Activated naive CD8-positive, alpha-beta T cell treated with anti-CD3 and anti-CD28 coated beads for 36 hours (primary cell): ENCODE measurements at places on chromosomes 3 and 15. TPM values are rescaled to one million over a fixed set of nuclear protein-coding genes. Genes with fewer than 3 reads are reported as not detected.

DNA sequence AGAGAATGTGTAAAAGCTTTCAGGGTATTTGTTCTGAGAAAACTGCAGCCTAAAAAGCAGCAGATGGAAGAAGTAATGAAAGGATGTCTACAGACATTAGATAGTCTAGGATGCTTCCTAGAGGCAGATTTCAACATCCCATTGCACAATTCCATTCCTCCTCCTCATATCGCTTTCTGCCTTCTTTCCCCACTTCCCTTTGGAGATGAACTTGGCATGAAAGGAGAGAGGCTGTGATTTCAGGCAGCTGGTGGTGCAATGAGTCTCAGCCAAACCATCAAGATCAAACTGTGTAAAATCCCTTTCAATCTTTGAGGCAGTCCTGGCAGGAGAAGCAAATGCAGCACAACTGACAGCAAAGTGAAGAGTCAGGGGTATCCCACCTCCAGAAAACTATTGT, 438.7 kb upstream of the KCNMB2 start:
- DNase-seq = no peak

ARPIN gene
- not detected for total RNA-seq

DNA sequence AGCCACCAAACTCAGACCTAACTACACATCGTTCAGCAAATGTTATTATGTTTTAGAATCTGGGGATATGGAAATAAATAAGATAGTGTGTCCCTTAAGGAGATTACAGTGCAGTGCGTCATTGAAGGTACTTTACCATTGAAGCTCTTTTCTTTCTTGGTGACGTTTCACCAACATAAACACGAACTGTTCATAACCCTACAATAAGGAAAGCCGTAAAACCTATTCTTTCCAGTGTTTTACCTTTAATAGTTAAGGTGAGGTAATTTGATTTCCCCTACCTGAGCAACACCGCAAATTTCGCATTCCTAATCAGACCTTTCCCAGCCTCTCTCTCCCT, 826 bp downstream of the CCDC66 start:
- no peak for DNase-seq

GATA2 gene
- total RNA-seq = not detected

- DNase-seq = no peak
These were observed 7.6 kb upstream of the MYO5C start for GRCh38 chr15:52303093-52303772.

DNA sequence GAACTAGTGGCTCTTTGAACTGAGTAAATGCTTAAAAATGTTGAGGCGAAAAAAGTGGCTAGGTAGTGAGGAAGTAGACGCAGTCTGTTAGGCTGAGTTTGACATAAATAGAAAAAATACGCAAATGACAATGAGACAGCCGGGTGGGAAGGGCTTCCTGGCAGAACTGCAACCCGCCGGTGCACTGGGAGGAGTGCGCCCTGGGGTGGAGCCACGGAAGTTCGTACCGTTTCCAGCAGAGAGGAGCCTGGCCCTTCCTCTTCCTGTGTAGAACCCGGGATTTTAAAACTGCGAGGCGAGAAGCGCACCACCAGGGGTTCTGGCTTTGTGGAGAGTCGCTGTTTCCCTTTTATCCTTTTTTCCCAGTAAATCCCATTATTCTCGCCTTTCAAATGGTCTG, 602.6 kb downstream of the PYDC2 start:
- DNase-seq = no peak

GRCh38 chr3:130692455-130692854, 54.2 kb downstream of the PIK3R4 start:
- DNase-seq = no peak

NISCH gene
- total RNA-seq = 55.0 TPM

GRK7 gene
- not detected for total RNA-seq

PLOD2 gene
- total RNA-seq = 1.3 TPM

GRCh38 chr3:149227591-149228268, 6.1 kb upstream of the CP start:
- DNase-seq = no peak

SCAANT1 gene
- not detected for total RNA-seq

- no peak for DNase-seq
These were observed 256.5 kb upstream of the NECTIN3 start for GRCh38 chr3:110815008-110815583.

- DNase-seq = no peak
These were observed 3.6 kb upstream of the KBTBD12 start for GRCh38 chr3:127911421-127911931.

COL8A1 gene
- not detected for total RNA-seq

CLEC3B gene
- not detected for total RNA-seq

DNA sequence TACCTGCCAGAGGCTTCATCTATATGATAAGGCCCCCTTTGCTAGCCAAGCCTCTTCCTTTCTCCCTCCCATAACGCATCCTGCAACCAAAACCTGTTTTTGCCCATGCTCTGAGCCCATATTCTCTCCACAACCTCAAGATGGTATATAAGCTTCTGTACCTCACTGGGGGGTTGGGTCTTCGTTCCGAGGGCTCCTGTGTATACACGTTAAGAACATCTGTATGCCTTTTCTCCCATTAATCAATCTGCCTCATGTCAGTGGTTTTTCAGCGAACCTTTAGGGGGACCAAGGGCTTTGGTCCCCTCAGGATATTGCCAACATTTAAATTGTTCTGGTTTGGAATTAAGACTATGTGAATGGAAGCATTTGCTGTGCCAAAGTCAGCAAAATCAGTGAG, 168.0 kb downstream of the PEX5L start:
- no peak for DNase-seq

- no peak for DNase-seq
These were observed 80.3 kb downstream of the CPN2 start for GRCh38 chr3:194270627-194271459.

C3orf22 gene
- not detected for total RNA-seq

GRCh38 chr3:111648991-111649579, 53.9 kb upstream of the ZBED2 start:
- no peak for DNase-seq

- no peak for DNase-seq
These were observed 14.3 kb downstream of the TOMM70 start for GRCh38 chr3:100386437-100387074.

GOLGA8M gene
- 1.1 TPM for total RNA-seq

MED12L gene
- 1.6 TPM for total RNA-seq

FSD2 gene
- not detected for total RNA-seq

DNA sequence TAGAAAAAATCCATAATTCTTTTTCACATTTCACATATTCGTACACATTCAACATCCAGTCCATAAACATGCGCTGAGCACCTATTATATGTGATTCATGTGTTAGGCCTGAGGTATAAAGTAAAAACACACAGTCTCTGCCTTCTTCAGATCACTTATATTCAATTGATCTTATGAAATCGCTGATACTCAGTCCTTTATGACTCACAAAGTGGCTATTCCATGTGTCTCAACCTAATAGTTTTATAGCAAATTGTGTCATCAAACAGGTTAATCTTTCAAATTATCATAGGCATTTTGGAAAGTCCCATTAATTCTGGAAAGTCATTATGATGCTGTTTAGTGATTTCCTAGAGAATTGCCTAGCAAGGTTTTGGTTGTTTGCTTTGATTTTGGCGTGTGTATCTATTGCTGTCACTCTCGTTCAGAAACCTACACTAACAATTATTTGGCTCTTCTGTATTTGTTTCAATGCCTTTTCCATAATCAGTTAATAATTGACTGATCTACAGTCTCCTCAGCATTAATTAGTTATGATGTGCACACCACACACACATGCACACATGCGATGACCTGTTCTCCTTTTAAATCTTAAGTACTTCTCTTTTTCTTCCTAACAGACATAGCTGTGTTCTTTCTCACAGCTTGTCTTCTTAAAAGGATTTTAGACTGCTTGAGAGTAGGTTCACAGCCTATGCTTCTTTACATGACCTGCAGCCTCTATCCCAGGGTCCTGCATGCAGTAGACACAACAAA, 353.1 kb downstream of the MECOM start:
- no peak for DNase-seq

- DNase-seq = no peak
These were observed 198.6 kb upstream of the NR2E3 start for GRCh38 chr15:71611553-71612396.

DNA sequence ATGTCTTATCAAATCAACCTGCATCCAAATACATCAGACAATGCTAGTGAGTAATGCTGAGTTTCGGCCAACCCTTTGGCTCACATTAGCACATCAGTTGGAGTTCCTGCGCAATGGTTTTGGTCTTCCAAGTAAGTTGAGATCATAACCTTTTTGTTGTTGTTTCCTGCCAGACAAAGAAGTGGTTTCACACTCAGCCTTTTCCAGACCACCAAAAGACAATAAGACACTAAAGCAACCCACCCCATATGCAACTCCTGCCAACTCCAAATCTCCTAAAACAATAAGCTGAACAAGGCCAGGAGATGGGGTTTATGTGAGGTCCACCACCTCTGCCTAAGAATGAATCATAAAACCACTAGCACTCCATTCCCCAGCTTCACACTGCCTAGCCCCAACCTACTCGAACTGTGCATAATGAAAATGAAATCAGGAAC, 177.0 kb downstream of the ERC2 start:
- no peak for DNase-seq

DNA sequence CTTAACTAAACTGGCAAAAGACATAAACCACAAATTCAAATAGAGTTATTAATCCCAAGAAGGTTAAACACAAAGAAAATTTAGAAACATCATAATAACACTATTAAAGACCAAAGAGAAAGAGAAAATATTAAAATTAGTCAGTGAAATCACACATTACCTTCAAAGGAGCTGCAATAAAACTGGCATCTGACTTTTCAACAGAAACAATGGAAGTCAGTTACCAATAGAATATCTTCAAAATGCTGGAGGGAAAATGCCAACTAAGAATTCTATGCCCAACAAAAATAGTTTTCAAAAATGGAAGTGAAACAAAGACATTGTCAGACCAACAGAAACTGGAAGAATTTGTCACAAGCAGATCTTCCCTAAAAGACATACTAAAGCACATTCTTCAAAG, 68.7 kb upstream of the RNF7 start:
- no peak for DNase-seq

RYR3 gene
- total RNA-seq = not detected

HIGD2B gene
- not detected for total RNA-seq

DNA sequence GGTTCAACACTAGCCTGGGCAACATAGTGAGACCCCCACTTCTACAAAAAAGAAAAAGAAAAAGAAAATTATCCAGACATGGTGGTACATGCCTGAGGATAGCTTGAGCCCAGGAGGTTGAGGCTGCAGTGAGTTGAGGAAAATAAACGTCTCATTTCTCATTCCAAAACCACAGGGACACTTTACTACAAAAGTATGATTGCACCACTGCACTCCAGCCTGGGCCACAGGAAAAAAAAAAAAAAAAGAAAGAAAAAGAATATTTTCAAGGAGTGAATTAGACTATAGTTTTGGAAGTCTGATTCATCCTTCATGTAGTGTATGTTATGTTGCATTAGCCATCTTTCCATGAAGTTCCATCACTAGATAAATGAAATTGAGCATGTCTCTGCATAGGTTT, 149.5 kb upstream of the THBS1 start:
- no peak for DNase-seq

THAP10 gene
- total RNA-seq = 0.22 TPM

STAB1 gene
- 0.10 TPM for total RNA-seq

DNA sequence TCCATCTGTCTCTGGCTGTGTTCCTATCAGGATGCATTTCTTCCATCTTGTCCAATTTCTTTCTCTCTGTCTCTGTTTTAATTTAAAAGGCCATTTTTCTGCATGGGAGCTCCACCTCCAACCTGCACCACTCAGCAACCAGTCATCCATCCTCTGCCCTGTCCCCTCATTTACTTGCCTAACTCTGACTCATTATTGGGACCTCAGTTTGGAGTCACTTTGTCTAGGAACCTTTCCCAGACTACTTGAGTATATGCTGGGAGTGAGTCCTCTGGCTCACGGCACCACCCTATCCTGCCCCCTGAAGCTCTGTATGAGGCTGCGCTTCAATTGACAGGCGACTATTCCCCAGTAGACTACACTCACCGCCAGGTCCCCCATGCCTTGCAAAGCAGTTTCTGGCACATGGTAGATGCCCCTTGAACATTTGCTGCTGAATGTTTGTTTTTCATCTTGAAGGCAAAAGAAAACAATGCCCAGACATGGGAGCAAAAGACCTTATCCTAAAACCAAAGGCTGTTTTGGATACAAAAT, 513.3 kb upstream of the CFAP20DC start:
- no peak for DNase-seq

- no peak for DNase-seq
These were observed 21.4 kb downstream of the XPC start for GRCh38 chr3:14156843-14157561.

DNA sequence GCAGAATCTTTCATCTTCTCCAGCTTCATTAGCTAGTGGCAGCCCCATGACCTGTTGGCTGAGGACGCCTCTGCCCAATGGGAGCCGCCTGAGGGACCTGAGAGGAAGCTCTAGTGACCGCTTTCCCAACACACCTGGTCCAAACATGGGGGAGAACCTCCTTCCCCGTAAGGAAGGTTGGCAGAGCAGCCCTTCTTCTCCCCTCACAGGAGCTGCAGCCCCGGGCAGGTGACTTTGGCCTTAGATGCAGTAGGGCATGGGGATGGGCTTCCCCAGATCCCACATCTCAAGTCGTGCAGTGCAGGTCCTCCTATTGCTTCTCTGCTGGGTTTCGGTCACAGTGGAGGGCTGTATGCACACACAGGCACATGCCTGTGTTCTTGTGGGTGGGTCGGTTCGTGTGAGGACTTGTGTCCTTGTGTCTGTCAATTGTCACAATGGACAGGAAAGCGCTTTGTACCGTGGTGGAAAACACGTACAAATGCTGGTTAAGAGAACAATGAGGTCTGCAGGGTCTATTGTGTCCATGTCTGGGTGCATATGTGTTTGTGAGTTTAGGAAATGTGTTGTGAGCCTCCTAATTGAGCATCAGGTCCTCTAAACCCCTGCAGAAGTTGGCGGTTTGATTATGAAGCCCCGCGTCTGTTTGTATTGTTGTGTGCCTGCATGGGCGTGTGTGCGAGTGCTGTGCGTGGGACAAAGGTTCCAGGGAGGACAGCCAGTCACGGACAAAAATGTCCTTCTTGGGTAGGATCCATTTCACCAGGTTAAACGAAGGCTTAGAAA, 1.4 kb downstream of the ISLR2 start:
- DNase-seq = no peak

DNA sequence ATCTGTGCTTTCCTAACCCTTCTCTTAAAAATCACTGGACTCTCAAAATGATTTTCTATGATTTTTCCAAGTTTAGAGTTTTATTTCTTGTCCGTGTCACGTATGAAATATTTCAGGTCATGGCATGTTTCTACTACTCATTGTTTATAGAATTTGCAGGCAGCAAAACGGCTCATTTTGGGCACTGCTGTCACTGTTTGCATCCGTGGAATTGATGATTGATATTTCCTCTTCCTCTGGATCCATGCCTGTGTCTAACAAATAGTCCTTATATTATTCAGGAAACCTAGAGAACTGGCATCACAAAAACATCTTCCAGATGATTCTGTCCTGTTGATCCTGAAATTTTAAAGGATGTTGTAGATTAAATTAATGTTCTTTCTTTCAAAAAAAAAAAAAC, 47.6 kb downstream of the LARS2 start:
- DNase-seq = no peak

ANKRD34C gene
- total RNA-seq = not detected
